ENCODE measurements at places on chromosomes 11 and 22.

GRCh38 chr11:62071408-62071807, 52.4 kb upstream of the INCENP start:
- DNase-seq, result no peak

DNA sequence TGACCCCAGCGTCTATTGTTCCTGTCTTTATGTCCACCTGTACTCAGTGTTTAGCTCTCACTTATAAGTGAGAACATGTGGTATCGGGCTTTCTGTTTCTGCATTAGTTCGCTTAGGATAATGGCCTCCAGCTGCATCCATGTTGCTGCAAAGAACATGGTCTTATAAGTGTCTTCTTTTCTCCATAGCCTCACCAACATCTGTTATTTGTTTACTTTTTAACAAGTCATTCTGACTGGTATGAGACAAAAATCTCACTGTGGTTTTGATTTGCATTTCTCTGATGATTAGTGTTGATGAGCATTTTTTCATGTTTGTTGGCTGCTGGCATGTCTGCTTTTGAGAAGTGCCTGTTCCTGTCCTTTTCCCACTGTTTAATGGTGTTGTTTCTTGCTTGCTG, 21.7 kb upstream of the SLN start:
- DNase-seq, result no peak

DNA sequence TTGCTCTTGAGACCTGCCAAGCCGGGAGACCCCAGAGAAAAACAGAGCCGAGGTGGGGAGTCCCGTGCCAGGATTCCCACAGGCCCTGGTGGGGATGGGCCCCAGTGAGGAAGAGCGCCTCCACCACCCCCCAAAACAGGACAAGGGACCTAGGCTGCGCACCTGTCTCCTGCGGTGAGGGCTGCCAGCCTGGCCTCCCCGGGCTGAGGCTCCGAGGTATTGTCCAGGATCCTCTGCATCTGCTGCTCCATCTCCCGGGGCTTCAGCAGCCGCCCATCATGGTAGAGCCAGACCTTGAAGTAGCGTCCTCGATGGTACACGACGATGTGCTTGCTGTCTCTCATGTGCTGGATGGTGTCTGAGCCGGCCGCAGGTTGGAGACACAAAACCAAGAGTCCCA, 33.3 kb upstream of the TESMIN start:
- no peak for DNase-seq

DNA sequence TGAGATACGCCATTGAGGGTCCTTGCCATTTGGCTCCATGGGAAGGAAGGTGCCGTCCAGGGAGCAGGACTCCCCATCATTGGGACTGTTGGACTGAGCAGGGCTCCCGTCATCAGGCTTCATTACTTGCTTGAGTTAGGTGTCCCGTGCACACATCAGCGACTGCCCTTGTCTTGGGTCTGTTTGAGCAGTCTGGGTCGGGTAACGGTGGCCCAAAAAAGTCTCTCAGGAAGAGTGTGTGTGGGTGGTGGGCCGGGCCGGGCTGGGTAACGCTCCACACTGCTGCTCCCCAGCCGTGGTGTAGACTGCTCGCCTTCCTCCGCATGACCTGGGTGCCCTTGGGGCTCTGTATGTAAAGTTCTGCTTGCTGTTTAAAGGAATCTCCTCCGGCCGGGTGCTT, 293.5 kb downstream of the TBC1D22A start:
- no peak for DNase-seq

- DNase-seq, result peak; percentile 83
Observed at GRCh38 chr22:42655693-42656092, 6.5 kb upstream of the CYB5R3 start.

DNA sequence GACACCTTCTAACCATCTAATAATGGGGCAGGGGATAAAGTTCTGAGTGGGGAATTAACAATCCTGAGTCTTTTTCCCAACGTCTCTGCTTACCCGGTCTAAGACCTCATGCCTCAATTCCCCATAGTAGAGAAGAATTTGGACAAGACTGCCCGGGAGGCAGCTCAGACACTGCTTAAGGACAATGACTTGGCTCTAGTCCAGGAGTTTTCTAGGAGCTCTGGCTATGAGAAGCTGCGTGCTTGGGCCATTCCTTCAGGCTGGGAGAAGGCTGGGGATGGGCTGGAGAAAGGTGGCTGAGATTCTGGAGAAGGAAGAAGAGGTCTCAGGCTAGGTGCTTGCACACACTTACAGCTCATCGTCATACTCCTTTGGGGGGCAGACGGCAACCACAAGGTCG, 19.8 kb upstream of the ABCC8 start:
- DNase-seq, result no peak

DNA sequence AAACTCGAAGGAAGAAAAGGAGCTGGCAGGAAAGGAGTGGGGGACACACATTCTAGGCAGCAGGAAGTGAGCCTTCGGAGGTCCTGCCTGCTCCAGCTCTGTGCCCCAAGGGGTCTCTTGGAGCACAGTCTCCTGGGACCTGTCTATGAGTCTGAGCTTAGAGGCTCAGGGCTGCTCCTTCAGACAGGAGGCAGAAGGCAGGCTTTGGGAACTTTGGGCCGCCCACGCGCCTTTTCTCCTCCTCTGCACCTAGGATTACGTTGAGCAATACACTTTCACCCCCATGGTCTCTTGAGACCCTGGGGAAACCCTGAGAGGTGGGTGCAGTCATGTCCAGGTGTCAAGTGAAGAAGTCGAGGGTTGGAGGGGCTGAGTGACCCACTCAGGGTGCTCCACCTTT, 965 bp downstream of the TCN2 start:
- DNase-seq, result no peak
